ENCODE measurements at places on chromosomes 5 and 9.

DNA sequence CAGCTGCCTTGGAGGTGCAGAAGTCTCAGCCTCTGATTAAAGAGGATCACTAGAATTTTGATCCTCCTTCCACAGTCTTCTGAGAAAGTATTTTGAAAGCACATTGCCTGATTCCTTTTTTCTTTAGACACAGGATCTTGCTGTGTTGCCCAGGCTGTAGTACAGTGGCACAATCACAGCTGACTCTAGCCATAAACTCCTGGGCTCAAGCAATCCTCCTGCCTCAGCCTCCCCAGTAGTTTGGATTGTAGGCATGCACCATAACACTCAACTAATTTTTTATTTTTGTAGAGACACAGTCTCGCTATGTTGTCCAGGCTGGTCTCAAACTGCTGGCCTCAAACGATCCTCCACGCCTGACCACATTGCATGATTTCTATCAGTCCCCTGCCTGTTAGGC is 74.5 kb downstream of the FAM78A start:
- DNase-seq: no peak

GRCh38 chr5:58622936-58623871 is 40.3 kb downstream of the RAB3C start:
- no peak for DNase-seq

- no peak for DNase-seq
Measured at GRCh38 chr5:14773588-14773987, 98.0 kb downstream of the ANKH start.

DNA sequence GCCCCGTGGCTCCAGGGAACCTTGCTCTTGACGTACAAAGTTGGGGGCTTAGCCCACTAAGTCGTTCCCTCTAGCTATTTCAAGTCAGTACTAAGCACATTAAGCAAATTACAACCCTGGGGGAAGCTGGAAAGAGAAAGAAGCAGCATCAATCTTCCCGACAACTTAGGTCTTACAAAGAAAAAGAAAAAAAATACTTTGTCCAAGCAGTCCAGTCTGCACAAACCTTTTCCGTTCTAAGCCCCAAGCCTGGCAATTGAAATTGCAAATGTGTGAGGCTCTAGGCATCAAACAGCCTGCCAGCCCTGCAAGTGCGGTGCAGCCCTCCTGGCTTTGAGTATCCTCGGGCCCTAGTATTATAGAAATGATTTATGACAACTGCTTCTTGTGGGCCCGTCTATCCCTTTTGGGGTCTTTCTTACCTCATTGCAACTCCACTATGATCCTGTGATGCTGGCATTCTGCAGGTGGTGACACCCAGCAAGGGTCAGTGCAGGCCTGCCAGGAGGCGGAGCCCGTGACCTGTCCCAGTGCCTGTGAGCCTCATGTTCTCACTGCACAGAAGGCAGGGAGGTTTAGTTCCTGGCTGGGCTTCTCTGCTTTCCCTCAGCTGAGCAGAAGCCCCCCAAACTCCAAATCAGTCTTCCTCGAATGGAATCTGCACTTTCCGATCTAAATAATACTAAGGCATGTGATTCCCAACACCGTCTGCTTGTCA is 232.3 kb upstream of the IRX2 start:
- no peak for DNase-seq

GRCh38 chr5:125411744-125412560 is 665.5 kb upstream of the ZNF608 start:
- DNase-seq: no peak

GRCh38 chr9:131812116-131812790 is 72.4 kb upstream of the RAPGEF1 start:
- no peak for DNase-seq

- no peak for DNase-seq
Measured at GRCh38 chr5:83147593-83147992, 70.2 kb downstream of the XRCC4 start.

DNA sequence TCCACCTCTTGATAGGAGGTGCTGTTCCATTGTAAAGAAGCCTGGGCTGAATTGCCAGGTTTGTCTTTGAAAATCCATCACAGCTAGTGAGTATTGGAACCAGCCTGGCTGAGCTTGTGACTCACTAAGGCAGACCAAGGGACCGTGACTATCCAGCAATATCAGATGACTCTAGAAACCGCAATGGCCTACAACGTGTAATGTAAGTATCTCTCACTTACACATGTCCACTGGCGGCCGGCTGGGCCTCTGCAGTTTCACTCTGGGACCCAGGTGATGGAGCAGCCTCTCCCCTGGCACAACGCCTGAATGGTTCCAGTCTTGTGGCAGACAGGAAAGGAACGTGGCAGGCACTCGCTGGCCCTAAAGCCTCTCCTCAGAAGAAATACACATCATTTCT is 3.1 kb upstream of the HRH2 start:
- no peak for DNase-seq

- DNase-seq: no peak
Measured at GRCh38 chr9:28651050-28651722, 1077.9 kb upstream of the C9orf72 start.

- DNase-seq: no peak
Measured at GRCh38 chr5:57042524-57042931, 90.6 kb upstream of the MIER3 start.

- no peak for DNase-seq
Measured at GRCh38 chr9:131477816-131478419, 24.8 kb upstream of the POMT1 start.

- no peak for DNase-seq
Measured at GRCh38 chr9:69389437-69389995, 64.5 kb downstream of the ENTREP1 start.

DNA sequence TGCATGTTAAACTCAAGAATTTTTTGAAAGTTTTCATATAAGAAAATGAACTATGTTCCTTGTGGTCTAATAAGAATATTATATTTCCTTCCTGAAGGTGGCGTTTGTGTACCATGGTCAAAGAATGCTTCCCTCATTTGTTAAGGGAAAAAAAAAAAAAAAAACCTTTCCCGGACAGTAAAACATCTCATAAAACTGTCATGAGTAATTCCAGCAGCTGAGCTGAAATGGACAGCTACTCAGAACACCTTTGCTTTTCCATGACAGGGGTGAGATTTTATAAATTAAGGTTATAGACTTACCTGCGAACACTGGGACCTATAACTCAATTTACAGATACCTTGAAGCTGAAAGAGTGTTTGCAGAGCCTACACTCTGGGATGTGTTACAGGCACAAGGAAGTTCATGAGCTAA is 113.2 kb upstream of the RANBP3L start:
- DNase-seq: no peak

DNA sequence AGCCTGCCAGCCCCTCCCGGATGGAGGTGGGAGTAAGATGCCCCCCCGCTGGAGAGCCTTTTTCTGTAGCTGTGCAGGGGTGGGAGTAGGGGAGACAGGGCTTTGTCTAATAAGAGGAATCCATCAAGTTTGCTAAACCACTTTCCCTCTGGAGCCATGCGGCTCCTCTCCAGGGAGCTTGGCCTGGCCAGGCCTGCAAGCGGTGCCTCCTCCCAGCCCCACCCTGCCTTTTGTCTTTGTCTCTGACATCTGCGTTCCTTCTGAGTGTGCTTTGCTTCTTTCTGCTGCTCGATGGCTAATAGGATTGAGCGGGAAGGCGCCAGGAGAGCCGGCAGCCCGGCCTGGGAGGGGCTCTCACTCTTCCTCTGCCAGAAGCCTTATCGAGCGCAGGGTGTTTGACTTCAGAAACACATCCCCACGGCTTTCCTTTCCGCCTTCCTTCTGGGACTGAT is 26.7 kb upstream of the FCN1 start:
- no peak for DNase-seq

DNA sequence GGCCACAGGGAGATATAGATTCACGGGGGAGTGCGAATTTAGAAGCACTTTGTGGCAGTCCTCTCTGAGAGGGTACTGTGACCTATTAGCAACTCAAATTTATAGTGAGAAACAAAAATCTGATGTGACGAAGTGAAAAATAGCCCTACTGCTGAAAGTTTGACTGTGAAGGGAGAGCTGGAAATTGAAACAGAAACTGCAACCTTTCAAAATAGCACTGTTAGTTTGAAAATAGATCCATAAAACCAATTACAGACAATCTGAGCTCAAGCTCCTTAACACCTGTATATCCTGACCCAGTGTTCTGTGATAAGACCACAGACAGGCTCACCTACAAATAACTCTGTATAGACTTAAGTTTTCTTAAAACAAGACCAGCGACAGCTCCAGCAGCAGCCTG is 420.1 kb downstream of the IRX1 start:
- no peak for DNase-seq

- DNase-seq: no peak
Measured at GRCh38 chr5:172941067-172941516, 18.1 kb upstream of the RPL26L1 start.

DNA sequence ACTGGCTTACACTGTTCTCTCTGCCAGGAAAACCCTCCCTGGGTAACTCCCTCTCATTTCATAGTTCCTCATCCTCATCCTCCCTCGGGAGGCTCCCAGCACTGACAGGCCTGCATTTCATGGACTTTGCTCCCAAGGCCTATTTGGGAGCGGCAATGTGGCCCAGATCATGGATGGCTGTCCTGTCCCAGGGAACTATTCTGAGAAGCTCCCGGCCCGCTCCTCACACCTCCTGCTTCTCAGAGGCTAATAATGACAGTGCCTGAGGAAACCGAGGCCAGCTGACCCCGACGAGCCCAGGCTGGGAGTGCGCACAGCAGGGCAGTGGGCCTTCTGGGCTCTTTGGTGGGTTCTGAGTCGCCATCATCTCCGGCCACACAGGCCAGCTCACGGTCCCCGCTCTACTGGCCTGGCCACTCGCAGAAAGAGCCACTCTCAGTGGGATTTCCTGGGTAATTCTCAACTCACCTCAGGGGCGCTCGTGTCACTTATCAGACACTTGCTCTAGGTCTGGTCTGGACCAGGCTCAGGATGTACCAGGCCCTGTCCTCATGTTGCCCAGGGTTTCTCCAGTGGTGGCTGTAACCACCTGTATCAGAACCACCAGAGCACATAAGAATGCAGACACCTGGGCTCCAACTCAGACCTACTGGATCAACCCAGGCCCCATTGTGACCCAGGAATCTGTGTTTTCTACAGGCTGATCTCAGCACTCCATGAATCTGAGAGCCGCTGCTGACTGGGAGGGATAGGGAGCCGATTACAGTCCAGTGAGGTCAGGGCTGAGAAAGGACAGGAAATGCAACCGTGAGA is 2.0 kb upstream of the DOLPP1 start:
- DNase-seq: no peak

GRCh38 chr5:66848749-66849641 is 252.8 kb downstream of the MAST4 start:
- no peak for DNase-seq

GRCh38 chr9:14051419-14051818 is 262.5 kb downstream of the NFIB start:
- DNase-seq: no peak

- DNase-seq: peak; percentile 15
Measured at GRCh38 chr5:122845229-122846050, at the start of gene SNX24. SNX24 (plus strand) TSS chr5:122845613; CDS start chr5:122845634, 21 bp downstream.

DNA sequence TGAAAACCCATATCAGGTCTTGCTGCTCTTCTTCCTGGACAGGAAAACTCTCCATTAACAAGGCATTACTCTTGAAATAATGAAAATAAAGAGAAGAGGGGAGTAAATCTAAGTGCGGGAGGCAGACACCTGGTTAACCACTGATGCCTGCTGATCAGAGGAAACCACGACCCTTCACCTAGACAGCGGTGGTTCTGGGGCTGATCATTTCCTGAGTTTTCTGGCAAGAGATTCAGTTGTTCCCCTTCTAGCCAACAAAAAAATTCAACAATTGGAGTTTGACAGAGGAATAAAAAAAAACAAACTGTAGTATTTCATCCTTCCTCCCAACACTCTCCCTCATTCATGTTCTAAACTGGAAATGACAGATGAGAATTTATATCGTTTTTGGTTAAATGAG is 3.0 kb downstream of the RLN2 start:
- DNase-seq: no peak

DNA sequence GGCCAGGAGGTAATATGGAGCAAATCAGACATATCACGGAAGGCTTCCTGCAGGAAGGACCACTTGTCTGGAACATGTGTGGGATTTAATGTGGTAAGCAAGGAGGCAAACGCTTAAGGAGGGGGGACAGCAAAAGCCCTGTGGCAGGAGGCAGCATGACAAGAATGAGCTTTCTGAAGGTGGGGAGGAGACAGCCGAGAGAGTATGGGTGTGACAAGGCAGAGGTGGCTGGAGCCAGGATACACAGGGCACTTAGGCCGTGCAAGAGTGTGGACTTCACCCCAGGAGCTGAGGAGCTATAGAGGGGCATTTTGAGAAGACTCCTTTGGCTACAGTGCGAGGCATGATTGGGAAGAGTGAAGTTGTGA is 14.4 kb upstream of the S1PR3 start:
- DNase-seq: no peak

Measured in activated CD8-positive, alpha-beta memory T cell treated with anti-CD3 and anti-CD28 coated beads for 48 hours (primary cell).